ENCODE measurements at places on chromosomes 1 and 21.

DNA sequence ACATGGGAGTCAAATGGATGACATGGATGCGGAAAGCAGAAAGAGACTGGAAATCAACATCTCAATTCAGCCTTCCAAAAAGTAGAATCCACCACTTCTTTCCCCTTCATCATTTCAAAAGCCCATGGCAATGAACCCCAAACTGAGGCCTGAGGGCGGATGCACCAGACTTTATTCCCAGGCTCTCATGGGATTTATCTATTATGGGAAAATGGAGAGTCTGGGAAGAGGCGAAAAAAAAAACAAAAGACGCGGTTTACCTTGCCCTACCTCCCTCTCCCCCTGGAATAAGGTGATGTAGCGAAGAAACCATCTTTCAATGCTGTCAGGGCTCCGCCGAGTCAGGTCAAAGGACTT is 624 bp downstream of the KIFAP3 start:
- DNase-seq, result no peak

DNA sequence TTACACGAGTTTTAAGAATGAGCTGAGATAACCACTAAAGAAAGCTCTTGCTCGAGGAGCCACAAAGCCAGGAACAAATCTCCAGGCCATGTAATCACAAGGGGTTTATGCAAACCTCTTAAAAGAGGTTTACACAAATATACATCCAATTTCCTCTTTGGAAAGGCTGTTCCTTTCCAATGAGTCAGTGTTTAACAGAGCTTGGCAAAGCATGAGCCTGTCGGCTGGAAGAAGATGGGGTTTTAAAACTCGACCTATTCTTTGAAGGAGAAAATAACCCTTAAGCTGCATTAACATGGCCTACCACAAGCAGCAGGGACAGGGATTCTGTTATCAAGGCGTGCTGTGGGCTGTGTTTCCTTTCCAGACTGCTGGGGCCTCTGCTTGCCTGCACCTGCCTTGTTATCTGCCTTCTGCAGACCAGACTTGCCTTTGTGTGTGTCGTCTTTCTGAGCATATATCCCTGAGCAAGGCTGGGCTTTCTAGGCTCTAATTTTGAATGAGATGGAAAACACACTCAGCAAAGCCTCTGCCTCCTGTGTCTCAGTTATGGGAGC is 40.6 kb upstream of the CYP2J2 start:
- no peak for DNase-seq

DNA sequence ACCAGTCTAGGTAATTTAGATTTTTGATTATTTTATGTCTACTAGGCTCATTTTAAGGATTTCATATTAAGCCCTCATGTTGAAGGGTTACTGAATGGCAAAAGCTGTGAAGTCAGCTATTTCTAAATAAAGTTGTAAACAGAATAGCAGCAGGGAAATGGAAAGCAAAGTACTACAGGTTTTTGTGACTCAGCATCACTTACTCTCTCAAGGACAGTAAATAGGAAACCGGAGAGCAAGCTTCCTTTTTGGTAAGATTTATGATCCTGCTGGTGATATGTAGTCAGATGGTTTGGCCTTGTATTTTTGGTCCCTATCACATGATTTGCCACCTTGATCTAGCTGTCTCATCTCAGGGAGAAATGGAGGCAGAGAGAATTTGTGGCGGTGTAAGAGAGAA is 226.0 kb downstream of the RPS6KC1 start:
- DNase-seq, result no peak

- DNase-seq, result peak; percentile 7
These were observed 86.8 kb upstream of the CD34 start for GRCh38 chr1:207997486-207998268.

DNA sequence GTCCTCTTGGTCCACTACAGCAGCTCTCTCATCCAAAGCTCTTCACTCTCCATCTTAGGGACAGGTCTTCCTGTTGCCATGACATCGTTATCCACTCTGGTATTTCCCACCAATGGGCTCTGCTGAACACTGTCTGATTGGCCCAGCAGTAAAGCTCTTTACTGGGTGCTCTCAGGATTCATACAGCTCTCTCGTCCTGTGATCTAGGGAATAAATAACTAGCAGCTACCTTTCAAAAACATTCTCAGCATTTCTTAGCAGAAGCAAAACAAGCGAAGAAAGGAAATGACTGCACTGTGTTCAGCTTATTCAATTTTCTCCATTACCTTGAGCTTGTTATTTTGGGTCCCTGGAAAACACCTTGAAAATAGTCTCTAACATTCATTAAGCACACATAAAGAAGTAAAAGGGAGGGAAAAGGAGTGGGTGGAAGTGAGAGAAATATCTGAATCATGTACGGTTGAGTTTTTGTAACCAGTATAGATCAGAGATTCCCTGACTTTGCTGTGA is 163.4 kb upstream of the SGIP1 start:
- DNase-seq, result no peak

- no peak for DNase-seq
These were observed 392.2 kb downstream of the VAV3 start for GRCh38 chr1:107572674-107573211.

DNA sequence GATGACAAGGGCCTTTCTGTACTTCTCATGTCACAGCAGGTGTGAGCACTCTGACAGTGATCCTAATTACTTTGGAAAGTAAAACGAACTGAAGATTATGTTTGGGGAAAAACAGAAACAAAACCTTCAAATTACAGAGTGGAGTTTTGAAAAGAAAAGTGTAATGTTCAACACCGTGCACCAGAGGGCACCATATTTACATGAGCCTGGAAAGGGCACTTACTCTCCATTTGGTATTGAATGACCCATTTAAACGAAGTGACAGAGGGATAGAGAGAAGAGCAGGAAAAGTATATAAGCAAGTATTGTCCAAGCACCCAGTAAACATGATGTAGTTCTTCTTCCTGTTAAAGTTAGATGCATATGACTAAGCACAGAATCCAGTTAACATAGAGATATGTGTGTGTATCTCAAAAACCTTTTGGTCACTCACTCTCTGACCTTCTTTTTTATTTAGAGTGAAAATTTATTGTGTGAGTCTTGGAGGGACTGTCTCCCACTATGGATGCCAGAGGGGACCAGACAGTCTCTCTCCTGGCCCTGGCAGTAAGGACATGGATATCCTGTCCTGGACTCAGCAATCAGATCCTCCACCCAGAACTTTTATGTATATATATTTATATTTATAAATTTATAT is 3.8 kb upstream of the RGSL1 start:
- DNase-seq, result no peak

All from stimulated activated CD8-positive, alpha-beta memory T cell treated with anti-CD3 and anti-CD28 coated beads, Interleukin-15, amount 100 ng/mL, for 24 hours (primary cell).